A549 treated with CORT108297 at 1 μM for 4 hours (cell line): ENCODE measurements at places on chromosomes 16 and 17. TPM values are rescaled to one million over a fixed set of nuclear protein-coding genes. Genes with fewer than 3 reads are reported as not detected.

Gene TSPAN10
- 4.7 to 6.7 TPM (median 5.5 TPM) in 5 replicates for total RNA-seq

Gene FBXL16
- total RNA-seq: 2.7 to 5.7 TPM (median 5.3 TPM) in 5 replicates

Gene KRTAP2-2
- total RNA-seq: not detected in 5 replicates

Gene ENPP7
- total RNA-seq: not detected in 5 replicates

Gene TNFRSF17
- not detected in 5 replicates for total RNA-seq
